ENCODE measurements at places on chromosomes 3 and 15.

GRCh38 chr3:132265488-132265887 lies 51.7 kb upstream of the ACP3 start:
- DNase-seq, result no peak

DNA sequence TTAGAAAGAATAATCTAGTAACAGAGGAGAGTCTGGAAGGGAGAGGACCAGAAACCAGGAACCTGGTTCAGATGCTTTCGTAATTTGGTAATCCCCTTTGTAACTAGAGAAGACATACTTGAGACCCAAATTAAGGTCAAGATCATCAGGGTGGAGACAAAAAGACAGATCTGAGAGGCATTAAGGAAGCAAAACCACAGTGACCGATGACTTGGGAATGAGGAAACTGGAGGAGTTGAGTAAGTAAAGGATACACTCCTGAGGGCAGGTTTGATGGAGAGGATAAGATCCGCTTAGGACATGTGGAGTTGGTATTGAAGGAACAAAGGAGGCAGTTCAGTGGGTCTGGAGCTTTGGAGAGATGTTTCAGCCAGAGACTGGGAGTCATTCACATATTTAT lies 23.6 kb upstream of the BCL2A1 start:
- peak; percentile 62 for DNase-seq

GRCh38 chr3:144307951-144308350 lies 336.3 kb downstream of the DIPK2A start:
- no peak for DNase-seq

DNA sequence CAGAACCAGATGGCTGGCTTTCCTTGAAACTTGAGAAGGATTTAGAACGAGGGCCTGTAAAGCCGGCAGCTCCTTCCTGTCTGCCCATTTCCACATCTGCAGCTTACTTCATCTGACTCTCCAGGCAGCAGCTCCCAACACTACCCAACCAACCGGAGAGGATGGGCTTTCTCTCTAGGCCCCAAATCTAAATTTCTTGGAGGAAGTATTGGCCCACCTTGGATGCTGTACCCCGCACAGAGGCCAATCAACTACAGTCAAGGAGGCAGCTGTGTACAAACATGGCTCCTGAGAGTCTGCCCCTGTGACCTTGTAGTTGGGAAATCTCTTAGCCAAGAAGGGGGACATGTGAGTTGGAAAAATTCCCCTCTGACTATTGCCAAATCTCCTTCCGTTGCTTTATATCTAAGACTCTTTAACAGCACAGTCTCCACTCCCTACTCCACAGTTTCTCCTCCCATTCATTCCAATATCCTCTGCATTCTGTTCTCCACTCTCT lies 8.0 kb upstream of the ACAP2 start:
- DNase-seq, result peak; percentile 38

- DNase-seq, result no peak
Measured at GRCh38 chr3:46289966-46290365, 47.7 kb downstream of the CCR3 start.

GRCh38 chr3:42092006-42092405 lies 849 bp downstream of the TRAK1 start:
- DNase-seq, result no peak

DNA sequence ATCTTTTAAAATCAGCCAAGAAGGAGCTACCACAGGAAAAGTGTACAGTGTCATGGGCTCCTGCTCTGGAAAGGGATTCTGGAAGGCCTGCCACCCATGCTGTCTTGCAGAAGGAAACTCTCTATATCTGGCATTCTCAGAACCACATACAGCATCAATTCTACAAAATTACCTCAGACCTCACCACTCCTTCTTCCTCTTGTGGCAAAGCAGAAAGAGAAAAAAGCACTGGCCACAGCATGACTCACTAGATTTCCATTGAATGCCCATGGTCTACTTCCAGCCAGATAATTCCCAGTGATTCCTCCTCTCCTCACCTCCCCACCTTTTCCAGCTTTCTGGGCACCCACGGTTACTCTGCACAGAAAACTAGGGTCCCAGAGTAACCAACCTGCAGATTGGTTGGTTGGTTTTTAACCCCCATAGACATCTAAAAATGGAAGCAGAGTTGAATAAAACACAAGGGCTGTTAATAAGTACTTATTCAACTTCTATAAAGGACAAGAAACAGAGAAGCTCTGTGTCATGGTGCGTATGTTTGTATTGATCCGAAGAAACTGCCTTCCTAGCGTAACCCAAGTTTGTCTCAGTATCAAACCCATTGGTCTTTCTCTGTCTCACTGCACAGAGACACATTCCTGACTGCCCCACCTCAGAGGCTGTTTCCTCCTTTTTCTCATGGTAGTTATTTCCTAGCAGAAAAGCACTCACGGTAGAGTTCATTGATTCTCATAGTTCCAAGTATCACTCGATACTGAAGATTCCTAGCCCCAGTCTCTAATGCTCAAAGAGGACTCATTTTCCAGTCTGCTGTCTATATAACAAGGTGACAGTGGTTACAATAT lies 67.7 kb downstream of the LDHAL6B start:
- DNase-seq, result peak; percentile 66

GRCh38 chr3:45105855-45106671 lies 40.1 kb downstream of the CDCP1 start:
- peak; percentile 86 for DNase-seq

DNA sequence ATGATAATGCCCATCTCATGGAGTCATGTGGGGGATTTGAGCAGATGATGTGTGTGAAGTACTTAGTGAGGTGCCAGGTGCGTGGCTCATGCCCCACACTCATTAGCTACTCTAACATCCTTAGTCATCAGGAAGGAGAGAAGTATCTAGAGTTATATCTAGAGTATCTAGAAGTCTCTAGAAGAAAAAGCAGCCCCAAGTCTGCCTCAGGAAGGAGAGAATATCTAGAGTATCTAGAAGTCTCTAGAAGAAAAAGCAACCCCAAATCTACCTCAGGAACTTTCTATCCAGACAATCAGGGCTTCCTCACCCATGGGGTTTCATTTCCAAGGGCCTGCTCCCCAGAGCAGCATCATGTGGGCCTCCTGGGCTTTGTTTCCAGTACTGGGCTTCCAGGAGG lies 24.7 kb upstream of the DOCK3 start:
- DNase-seq, result no peak
